Keratinocyte (primary cell): ENCODE measurements at places on chromosomes 1 and 21.
A peak's percentile ranks its signal among the peaks of the same experiment; 100 is the strongest.

DNA sequence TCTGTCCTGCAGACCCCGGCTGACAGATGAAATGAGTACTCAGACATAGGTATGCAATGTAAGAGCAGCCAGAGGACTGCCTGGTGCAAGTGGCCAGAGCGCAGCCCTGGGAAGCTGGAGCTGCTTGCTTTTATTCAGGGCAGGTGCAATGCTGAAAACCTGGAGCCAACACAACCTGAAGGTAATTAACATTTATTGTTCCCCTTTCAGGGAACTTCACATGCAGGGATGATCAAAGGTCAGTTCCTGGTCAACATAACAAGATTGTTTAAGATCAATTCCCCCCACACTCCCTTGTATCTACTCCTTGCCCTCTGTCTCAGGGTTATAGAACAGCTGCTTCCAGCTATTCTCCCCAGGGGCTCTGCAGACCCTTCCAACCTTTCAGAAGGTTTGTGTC is 48.7 kb upstream of the PRELP start:
- DNase-seq, result no peak

GRCh38 chr1:214441119-214441518 is 110.3 kb downstream of the PTPN14 start:
- DNase-seq, result no peak

DNA sequence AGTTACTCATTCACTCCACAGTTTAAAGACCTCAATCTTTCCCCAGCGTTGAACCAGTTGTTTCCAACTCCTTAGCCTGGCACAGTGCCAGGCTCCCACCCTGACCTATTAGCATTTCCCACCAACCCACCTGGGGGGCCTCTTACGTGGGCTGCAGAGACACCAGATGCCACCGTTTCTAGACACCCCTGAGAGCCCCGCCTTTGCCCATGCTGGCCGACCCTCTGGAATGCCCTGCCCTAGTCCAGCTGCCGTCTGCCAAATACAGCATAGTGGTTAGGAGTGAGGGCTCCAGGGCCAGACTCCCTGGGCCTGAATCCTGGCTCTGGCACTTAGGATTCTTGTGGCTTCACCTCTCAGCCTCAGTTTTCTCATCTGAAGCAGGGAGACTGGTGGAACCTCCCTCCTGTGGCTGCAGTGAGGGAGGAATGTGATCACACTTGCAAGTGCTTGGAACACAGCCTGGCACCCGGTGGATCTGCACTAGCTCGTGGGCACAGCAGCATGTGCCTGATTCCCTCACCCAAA is 65.2 kb downstream of the TMCO4 start:
- no peak for DNase-seq

GRCh38 chr1:182301467-182302198 is 90.0 kb downstream of the GLUL start:
- no peak for DNase-seq

DNA sequence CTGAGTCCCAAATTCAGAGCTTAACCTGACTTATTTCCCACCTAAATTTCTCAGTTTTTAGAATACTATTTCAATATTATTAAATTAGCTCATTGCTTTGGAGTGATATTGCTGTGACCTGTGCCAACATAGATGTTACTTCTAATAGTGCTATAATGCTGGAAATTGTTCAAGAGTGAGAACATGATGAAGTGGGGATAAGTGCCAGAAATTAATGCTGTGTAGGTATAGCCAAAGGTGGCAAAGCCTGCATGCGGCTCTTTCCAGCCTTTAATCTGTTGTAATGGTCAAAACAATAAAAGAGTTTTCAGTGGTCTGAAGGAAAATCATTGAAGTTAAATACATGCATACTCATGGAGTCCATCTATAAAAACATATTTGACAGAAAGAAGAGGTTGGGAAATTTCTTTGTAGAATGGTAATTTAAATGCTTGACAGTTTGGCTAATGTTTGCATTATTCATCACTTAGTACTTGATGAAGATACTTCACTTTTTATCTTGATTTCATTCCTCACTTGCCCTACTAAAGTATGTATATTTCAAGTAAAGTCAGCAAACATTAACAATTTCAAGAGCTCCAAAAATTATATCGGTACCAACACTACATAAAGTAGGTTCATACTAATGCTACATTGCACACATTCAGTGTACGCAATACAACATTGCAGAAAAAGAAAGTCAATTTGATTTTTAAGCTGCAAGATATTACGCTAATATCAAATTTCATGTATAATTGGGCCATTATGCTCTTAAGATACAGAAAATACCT is 82.1 kb downstream of the OLFM3 start:
- DNase-seq, result no peak

DNA sequence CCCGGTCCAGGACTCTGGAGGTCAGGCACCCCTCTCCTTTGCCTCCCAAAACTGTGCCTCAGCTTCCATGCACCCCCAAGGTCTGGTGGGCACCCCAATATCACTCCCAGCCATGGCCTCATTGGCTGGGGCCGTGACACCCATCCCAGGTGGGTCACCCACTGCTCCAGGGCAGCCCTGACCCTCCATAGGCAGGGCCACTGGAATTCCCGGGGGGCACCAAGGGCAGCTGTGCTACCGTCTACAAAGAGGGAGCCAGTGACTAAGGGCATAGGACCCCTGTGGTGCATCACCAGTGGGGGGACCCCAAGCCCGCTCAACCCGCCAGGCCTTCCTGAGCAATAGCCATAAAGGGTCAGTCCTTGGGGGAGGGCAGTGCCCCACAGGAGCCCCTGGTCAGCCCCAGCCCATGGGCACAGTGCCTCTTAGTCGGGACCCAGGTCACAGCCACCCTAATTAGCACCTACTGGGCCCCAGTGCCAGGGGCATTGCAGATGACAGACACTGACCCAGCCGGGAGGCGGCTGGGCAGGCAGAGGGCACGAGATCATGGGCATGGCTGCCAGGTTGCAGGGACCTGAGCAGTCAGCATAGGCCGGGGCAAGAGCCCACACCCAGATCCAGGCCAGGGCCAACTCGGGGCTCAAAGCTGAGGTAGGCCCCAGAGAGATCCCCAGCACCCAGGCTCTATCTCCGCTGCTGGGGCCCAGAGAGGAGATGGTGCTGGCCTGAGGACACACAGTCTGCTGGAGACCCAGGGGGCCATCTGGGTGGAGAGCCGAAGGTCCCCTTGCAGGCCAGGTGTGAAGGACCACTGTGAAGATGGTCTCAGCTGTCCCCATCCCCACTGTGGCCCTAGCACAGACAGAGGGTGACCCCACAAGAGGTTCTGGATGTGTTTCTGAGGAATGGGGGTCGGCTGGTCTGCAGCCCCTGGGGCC is 19.0 kb upstream of the ARF1 start:
- DNase-seq, result no peak

DNA sequence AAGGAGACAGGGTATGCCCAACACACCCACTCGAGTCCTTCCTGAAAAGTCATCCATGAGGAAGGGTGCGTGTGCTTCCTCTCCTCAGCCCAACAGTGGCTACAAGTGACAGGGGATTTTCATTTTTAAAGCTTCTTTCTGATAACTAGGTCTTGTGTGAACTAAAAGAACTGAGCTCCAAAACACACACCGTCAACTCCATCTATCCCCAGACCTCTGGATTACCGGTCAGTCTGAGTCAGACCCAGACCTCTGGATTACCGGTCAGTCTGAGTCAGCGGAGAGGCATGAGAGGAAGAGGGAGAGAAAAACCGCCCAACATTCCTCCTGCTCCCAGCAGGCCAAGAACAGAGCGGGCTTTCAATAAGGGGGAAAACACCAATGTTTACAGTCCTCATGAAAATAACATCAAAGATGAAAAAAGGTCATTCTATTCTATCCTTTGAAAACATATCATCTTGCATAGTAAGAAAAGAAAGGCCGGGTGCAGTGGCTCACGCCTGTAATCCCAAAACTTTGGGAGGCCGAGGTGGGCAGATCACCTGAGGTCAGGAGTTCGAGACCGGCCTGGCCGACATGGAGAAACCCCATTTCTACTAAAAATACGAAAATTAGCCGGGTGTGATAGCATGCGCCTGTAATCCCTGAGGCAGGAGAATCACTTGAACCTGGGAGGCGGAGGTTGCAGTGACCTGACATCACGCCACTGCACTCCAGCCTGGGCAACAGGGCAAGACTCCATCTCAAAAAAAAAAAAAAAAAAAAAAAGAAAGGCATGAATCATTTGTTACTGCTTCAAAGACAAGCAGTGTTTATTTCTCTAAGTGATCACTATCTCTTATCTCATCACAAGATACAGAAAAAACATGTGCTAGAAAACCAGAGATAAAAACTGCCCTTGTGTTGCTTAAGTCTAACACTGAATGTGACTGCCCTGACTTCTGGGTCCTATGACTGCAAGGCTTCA is 3.4 kb downstream of the PTTG1IP start:
- DNase-seq, result no peak

- no peak for DNase-seq
Measured at GRCh38 chr21:37331411-37331810, 35.2 kb upstream of the DYRK1A start.

GRCh38 chr1:75062111-75062510 is 72.1 kb upstream of the LHX8 start:
- no peak for DNase-seq

DNA sequence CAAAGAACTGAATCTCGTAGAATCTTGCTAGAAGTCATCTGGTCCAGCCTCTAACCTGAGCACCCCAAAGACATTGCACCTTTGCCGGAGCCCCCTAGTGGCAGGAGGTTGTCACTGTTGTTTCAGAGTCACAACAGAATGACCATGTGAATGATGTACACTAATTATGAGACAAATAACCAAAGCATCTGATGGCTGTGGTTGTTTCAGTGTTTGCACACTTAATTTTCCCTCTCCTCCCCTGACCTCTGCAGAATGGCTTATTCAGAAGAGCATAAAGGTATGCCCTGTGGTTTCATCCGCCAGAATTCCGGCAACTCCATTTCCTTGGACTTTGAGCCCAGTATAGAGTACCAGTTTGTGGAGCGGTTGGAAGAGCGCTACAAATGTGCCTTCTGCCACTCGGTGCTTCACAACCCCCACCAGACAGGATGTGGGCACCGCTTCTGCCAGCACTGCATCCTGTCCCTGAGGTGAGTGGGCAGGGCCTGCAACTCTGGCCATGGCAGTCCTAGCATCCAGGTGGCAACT is 26.4 kb downstream of the TRAF5 start:
- DNase-seq, result no peak

GRCh38 chr1:39828734-39829133 is 40.1 kb upstream of the BMP8B start:
- DNase-seq, result peak; percentile 19

DNA sequence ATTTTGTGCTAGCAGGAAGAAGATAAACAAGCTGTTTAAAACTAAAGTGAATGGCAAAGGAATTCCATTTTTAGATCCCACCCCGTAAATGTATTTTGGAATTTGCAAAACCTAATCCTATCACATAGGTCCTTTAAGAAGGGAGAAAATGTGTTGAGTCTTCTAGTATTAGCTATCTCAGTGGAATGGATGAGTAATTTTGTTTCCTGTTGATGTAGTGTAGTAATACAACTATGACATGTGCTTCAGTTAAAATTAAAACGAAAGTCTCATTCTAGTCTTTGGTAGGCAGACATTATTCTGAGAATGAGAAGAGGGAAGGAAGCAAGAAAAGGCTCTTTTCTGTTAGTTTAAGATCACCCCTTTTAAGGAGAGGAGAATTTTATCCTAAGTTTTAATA is 265.9 kb upstream of the C1orf105 start:
- no peak for DNase-seq

DNA sequence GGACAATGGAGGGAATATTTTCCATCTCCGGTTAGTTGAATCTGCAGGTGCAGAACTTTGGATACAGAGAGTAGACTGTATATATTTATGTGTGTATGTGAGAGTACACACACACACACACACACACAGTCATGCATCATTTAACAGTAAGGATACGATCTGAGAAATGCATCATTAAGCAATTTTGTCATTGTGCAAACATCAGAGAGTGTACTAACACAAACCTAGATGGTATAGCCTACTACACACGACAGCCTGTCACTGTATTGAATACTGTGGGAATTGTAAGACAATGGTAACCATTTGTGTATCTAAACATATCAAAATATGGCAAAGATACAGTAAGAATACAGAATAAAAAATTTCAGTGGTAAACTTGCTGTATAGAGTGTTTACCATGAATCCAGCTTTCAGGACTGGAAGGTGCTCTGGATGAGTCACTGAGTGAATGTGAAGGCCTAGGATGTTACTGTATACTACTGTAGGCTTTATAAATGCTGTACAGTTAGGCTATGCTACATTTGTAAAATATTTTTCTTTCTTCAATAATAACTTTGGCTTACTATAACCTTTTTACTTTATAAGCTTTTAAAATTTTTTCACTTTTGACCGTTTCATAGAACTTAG is 138.5 kb downstream of the ZZZ3 start:
- DNase-seq, result no peak

- no peak for DNase-seq
Measured at GRCh38 chr1:234458352-234459017, 20.5 kb downstream of the TARBP1 start.
